NCI-H748 treated with DMSO at 0.1 percent for 48 hours (cell line): ENCODE measurements at places on chromosomes 16 and 17.

DNA sequence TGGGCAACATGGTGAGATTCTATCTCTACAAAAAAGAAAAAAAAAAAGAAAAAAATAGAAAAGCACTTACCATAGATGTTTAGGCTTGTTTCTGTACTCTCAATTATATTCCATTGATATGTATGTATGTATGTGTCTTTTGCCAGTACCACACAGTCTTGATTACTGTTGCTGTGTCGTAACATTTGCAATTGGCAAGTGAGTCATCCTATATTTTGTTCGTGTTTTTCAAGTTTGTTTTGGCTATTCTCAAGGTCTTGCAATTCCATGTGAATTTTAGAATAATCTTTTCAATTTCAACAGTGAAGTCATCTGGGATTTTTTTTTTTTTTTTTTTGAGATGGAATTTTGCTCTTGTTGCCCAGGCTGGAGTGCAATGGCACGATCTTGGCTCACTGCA is 19.3 kb downstream of the SPECC1 start:
- no peak for DNase-seq

- no peak for DNase-seq
These were observed 64.2 kb downstream of the SPECC1 start for GRCh38 chr17:20073055-20073979.

- no peak for DNase-seq
These were observed 11.9 kb upstream of the ZNHIT3 start for GRCh38 chr17:36474571-36474970.

GRCh38 chr17:64635647-64636305 is 26.3 kb downstream of the SMURF2 start:
- no peak for DNase-seq

- DNase-seq = no peak
These were observed 92.2 kb upstream of the CACNG3 start for GRCh38 chr16:24163935-24164334.

DNA sequence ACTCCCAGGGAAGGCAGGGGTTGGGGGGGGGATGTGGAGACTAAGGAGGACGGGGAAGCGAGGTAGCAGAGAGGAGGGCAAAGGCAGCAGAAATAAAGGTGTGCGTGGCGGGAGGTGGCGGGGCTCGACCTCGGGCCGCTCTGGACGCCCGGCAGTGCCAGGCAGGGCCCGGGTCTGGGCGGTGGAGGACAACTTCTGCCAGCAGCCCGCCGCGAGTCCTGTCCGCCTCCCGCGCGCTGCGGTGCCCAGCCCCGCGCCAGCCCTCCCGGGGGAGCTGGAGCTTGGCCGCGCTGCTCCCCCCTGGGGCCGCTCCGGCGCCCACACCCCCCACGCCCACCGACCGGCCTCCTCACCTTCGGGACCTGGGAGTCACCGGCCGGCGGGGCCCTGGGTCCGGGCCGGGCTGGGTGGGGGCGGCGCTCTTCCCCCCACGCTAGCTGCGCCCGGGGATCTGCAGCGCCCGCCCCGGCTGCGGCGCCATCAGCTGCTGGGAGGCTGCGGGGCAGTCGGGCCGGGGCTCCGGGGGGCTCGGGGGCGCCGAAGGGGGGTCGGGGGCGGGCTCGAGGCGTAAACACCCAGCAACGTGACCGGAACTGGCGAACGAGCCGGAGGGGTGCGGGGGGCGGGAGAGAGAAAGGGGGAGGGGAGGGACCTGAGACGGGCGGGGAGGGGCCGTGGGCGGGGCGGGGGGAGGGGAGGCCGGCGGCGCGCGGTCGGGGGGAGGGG is at the start of gene CCDC92B:
Gene CCDC92B, minus strand, starts transcription at position 595 of the 726 bp plus-strand sequence. CDS start 14,507 bp downstream, outside the sequence.
- peak; percentile 31 for DNase-seq

DNA sequence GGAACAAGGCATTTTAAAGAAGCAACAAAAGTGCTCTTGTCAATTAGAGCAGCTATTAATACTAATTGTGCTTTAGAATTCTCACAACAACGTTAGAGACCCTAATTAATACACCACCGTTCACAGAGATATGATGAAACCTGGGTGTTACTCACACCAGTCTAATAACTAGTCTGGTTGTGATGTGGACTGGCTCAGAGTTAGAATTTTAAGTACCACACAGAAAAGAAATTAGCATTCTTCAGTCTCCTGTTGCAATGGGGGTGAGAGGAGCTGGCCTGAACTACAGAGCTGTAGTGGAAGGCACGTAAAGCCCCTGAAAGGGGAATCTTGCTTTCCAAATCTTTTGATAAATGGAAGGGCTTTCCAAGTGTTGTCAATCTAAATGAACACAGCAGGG is 240.8 kb upstream of the TOX3 start:
- no peak for DNase-seq

DNA sequence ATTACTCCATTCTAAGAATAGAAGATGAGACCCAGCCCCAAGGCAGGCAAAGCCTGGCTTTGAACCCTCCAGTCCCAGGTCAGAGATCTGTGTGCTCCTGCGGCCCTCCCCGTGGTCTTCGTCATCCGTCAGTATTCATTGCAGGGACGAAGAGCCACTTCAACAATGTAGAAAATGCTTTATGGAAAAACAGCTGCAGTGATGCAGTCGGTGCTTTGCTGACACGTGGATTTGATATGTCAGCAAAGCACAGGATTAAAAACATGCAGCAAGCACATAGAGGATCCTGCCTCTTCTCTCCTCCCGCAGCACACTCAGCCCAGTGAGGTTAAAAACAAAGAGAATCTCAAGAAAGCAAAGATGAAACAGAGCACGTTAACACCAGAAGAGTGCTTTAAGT is 117.1 kb upstream of the AXIN2 start:
- DNase-seq = no peak

DNA sequence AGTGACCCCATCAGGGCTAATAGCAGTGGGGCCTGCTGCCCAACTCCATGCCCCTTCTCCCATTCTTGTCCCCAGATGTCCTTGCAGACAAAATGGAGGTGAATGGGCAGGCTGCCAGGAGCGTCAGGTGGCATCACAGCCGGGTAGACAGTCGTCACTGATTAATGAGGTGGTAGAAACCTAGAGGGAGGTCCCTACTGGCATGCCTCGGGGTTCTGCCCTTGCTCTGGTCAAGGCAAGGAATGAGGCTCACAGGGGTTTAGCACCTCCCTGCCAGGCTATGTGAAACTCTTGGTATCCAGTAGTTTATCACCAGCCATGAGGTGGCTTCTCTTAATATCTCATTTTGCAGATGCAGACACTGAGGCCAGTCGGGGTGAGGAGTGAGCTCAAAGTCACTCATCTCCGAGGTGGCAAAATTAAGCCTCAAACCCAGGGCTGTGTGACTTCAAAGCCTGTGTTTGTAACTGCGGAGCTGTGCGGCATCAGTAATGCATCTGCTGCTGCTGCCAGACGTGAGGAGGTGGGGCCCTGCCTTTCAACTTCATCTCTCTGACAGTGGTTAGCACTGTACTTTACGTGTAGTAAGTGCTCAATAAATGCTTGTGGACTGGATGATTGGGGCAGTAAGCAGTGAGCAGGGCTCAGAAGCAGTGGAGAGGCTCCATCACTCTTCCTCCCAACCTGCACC is 21.3 kb downstream of the RAI1 start:
- DNase-seq = no peak

GRCh38 chr16:48153774-48154173 is 2.0 kb downstream of the ABCC12 start:
- no peak for DNase-seq

GRCh38 chr16:8355675-8356074 is 234.6 kb downstream of the TMEM114 start:
- DNase-seq = peak; percentile 14

GRCh38 chr16:2398520-2398919 is 30.7 kb upstream of the CCNF start:
- no peak for DNase-seq

DNA sequence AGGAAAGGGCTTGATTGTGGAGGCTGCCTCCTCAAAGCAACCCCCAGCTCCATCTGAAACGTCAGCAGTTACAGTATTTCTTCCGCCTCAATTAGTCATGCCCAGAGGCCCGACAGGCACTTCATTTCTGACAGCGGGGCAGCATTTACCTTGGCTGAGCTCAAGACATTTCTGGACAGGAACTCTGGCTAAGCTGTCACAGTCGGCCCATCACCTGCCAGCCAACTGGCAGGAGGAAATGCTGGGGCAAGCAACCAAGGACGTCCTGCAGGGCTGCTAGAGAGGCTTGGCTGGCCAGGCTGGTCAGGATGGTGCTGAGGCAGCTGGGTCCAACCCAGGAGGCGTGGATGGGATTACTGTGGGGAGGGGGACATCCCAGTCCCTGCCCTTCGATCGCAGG is 27.8 kb downstream of the PLXDC1 start:
- DNase-seq = no peak

DNA sequence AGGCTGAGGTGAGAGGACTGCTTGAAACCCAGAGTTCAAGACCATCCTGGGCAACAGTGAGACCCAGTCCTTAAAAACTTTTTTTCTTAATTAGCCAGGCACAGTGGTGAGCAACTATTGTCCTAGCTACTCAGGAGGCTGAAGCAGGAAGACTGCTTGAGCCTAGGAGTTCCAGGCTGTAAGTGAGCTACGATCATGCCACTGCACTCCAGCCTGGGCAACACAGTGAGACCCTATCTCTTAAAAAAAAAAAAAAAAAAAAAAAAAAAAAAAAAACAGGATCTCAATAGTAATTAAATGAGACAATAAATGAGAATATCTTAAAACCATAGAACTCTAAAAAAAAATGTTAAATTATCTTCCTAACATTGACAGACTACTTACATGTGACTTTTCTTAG is 14.3 kb downstream of the SMURF2 start:
- no peak for DNase-seq

- peak; percentile 7 for DNase-seq
These were observed 48.0 kb upstream of the RBFOX3 start for GRCh38 chr17:79658811-79659207.

GRCh38 chr16:52099382-52099781 is 447.6 kb downstream of the TOX3 start:
- peak; percentile 14 for DNase-seq

DNA sequence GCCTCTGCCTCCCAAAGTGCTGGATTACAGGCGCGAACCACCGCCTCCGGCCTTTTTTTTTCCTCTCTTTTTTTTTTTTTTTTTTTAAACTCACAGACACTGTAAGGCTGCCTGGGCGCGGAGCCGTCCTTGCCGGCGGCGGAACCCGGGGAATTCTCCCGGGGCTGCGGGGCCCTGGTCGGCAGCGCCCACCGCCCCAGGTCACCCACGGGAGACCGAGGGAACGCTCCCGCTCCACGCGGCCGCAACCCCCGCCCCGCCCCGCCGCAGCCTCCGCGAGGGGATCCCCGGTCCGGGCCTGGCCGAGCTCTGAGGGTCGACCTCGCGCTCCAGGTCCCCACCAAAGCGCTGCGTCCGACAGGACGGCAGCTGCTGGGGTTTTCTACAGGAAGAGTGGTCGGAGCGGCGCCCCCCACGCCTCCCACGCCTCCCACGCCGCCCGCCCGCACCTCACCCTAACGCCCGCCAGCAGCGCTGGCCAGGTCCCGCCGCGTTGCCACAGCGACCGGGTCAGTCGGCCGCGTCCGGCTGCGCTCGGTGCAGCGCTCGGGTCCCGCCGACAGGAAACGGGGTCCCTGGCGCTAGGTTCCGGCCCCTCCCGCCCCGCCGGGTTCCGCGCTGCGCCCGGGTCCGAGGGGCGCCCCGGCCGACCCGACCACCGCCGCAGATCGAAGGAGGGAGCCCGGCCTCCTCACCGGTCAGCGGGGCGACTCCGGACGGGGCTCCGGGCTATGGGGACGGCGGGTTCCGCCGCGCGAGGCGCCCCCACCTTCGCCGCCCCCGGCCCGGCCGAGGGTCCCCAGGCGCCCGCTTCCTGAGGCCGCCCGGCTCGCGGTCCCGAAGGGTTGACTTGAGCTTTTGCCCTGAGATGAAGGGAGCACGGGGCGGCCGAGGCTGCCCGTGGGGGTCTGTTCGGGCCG is at the start of gene CCDC57:
Gene CCDC57, minus strand, starts transcription at position 512 of the 920 bp plus-strand sequence. CDS start 10,898 bp downstream, outside the sequence.
- DNase-seq = peak; percentile 21

DNA sequence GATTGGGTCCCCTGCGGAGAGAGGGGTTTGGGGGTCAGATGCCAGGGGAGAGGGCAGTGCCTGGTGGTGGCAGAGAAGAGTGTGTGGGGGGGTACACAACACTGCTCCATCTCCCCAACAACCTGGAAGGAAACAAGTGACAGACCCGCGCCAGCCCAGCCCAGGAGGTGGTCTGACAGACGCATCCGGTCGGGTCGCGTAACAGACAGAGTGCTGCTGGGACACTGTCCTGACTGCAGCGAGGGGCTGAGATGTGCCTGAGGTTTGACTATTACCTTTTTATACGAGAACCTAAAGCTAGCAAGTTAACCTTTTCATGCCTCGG is 16.2 kb downstream of the UNC13D start:
- no peak for DNase-seq

GRCh38 chr17:12302711-12303110 is 282.0 kb downstream of the MAP2K4 start:
- DNase-seq = no peak

DNA sequence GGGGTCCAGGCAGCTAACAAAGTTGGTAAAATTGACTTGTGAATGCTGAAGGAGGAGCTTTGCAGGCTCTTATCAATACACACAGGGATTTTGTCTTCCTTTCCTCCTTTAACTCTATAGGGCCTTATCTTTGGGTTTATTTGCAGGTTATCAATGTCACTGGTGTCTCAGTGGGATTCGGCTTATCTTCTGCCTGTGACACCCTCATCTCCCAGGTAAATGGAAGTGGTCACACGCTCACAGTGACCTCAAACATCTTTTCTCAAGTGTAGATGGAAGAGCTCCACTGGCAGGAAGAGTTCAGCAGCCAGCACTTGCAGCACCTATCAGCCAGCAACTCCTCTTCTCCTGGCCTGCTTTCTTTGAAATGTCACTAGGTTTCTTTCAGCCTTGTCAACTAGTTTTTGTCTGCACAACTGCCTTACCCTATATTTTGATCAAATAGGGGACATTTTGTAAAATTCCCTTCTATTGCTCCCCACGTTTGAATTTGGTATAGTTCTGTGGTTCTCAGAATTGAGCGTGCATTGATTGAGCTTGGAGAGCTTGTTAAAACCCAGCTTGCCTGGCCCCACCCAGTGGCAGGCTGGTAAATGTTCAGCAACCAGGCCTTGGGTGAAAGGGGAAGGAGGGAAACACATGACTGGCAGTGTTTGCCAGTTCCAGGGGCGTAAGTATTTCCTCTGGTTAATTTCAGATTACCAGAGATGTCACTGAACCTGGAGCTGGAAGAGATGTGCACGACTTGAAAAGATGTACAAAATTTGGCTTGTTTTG is 12.8 kb downstream of the SLC47A1 start:
- DNase-seq = no peak

DNA sequence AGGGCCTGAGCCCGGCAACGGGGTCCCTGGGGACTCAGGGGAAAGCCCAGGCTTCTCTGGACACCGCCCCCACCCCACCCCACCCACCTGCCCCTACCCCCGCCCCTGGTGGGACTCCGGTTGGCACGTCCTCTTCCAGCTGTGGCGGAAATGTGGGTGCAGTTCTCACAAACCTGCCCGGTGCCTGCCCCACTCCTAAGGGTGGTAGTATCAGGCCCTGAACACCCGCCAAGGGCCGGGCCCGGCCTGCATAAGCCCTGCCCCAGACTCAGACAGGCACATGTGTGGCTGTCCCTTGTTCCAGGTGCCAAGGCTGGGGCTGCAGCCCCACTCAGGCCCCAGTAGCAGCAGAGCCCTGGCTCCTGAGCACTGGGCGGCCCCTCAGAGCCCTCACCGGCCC is 58.1 kb downstream of the ACTG1 start:
- DNase-seq = no peak

GRCh38 chr16:15704545-15704987 is 54.5 kb downstream of the NDE1 start:
- peak; percentile 14 for DNase-seq

GRCh38 chr16:89700649-89701424 is 668 bp downstream of the SPATA2L start:
- no peak for DNase-seq
